Activated effector memory CD4-positive, alpha-beta T cell treated with anti-CD3 and anti-CD28 coated beads, Interleukin-2, amount 50 U/mL, for 16 hours (primary cell): ENCODE measurements at places on chromosomes 4 and X.

- no peak for DNase-seq
Observed at GRCh38 chr4:94290245-94290644, 52.4 kb downstream of the HPGDS start.

- DNase-seq, result no peak
Observed at GRCh38 chrX:67613366-67613765, 69.5 kb downstream of the AR start.

DNA sequence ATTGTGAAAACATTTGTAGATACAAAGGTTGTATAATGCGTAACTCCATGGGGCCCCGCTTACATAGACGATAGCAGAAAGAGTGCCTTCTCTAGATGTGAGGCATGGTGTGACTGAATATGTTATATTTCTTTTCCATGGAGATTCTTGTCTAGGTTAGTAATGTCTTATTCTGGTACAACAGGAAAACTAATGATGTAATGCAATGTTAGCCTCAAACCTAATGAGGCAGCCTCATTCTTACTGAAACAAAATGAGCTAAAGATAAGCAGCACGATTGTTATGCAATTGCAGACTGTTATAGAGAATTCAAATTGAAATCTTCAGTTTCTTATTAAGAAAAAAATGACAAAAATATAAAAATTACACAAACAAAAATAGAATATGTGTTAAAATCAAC lies 171.1 kb upstream of the ANKRD50 start:
- no peak for DNase-seq

GRCh38 chr4:142516686-142517526 lies 329.2 kb downstream of the INPP4B start:
- DNase-seq, result no peak

DNA sequence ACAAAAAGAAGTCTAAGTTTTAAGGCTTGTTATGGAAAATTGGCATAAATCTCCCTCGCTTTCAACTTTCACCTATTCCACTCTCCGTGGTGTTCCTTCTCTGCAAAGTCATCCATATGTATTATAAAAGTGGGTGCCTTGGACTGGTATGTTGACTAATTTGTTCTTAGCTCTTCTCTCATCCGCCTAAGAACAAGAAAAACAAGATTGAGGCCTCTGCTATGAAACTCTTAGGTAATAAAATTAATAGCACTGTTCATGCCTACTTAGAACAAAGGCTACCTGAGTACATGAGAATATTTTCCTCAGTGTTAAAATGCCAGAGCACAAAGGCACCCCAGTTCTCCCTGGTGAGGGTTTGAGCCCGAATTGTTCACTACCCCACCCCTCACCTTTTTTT lies 1.3 kb downstream of the CNGA1 start:
- no peak for DNase-seq

GRCh38 chr4:104063341-104063740 lies 343.6 kb upstream of the TACR3 start:
- DNase-seq, result no peak

DNA sequence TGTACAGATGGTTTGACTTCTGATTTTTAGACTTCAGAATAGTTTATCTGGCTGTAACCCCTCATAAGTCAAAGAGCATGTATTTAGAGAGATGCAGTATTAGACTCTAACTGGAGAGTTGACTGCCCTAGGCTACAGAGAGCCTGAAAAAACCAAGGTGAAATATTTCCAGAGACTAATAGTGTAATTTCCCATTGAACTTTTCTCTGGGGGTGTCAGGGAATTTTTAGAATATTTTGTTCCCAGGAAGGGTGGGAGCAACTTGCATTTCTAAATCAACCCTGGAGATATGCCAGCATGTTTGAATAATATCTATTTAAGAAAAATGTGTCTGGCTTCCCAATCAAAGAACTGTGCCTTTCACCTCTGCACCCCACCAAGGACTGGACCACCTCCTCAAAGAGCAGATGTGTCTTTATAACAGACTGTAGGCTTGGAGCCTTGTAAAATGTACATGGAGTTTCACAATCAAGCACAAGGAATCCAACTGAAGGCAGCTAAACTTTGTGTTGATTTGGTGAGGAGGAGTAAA lies 2.0 kb downstream of the ANXA3 start:
- no peak for DNase-seq

DNA sequence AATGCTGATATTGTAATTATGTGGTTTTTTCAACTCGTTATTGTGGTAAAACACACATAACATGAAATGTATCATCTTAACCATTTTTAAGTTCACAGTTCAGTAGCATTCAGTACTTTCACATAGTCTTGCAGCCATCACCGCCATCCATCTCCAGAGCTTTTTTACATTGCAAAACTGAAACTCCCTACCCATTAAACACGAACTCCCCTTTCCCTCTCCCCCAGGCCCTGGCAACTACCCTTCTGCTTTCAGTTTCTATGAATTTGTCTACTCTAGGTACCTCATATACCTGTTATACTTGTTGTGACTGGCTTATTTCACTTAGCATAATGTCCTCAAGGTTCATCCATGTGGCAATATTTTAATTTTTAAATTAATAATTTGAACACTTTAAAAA lies 380.6 kb downstream of the MAPK10 start:
- DNase-seq, result no peak

DNA sequence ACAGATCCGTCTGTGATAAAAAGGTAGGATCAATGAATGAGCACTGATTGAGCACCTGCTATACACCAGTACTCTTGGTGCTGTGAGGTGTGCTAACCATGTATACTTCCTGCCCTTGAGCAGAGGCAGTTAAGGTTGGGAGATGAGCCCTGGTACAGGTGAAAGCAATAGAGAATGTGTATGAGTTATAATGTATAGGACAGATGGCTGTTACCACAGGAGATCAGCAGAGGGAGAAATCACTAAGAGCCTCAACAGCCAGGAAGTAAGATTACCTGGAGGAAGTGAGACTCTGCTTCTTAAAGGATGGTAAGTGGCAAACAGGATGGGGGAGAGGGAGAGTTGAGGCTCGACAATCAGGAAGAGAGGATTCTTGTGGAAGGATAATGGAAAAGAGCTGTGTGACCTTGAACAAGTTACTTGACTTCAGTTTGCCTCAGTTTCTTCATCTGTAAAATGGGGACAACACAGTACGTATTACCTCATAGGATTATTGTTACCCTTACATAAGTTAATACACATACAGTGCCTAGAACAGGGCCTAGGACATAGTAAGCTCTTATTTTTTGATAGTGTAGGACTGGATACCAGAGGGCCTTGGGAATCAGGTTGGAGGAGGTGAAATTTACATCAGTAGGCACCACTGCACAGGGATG lies 9.1 kb downstream of the CXCR3 start:
- DNase-seq, result no peak

DNA sequence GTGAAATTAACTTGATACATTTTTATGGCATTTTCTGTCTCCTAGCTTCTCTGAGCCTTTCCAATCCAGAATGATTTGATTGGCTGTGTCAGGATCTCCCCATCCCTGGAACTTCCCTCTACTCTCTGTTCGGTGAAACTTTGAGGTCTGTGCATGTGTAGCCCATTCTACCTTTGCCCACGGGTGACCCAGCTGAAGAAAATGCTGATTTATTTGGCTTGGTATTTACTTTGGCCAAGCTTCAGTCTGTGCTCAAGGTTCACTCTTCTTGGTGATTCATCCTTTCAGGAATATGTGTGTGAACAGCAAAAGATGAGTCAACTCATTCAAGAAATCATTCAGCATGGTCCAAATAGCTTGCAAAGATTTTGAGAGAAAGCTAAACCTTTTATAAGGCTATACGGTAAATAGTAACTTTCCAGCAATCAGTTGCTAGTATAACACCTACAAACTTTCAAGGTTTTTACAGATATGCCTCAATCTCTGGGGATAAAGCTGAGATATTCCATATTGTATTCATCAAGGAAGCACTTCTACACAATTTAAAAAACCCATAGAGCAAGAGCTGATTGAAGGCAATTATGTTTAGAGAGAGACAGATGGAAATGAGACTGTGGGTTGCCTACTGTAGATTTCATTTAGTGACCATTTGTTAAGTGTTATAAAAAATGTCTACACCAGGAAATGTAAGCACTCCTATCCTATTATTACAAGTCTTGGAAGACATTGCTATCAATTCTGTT lies 233.9 kb upstream of the CXXC4 start:
- no peak for DNase-seq

GRCh38 chr4:4407299-4408131 lies 20.6 kb downstream of the NSG1 start:
- DNase-seq, result no peak

DNA sequence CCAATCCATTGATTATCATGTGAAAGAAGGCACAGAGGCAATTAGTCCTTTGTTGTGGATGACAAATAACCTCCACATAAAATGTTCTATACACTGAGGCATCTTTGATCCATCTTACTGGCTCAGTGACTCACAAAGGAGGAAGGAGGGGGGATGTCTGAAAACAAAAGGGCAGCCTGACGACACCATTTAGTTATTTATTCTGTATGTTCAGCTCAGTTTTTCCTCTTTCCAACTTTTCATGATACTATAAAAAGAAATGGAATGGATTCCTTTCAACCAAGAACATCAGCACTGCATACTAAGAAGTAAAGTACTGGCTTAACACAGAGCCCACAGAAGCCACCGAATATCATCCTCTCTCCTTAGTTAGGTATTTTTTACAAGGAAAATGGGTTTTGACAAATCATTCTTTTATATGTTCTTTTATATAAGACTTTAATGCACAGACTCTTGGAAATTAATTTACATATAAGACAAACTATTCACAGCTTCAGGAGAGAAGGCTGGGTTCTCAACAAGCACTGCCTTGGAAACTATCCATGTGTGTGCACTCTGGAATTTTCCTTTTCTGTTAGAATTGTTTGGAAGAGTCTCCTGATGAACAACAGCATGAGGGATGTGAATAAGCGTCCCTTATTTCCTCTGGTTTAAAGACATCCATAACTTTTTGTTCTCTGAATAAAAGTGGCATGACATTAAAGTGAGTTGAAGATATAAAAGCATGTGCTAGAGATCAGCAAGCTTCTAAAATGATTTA lies 135.6 kb downstream of the TSPAN5 start:
- no peak for DNase-seq

GRCh38 chrX:71910643-71910985 lies at the start of gene NHSL2:
TSS of gene NHSL2 (plus strand) at chrX:71910845.
- DNase-seq, result peak; percentile 69

GRCh38 chr4:84796394-84796793 lies 170.1 kb downstream of the WDFY3 start:
- DNase-seq, result no peak

DNA sequence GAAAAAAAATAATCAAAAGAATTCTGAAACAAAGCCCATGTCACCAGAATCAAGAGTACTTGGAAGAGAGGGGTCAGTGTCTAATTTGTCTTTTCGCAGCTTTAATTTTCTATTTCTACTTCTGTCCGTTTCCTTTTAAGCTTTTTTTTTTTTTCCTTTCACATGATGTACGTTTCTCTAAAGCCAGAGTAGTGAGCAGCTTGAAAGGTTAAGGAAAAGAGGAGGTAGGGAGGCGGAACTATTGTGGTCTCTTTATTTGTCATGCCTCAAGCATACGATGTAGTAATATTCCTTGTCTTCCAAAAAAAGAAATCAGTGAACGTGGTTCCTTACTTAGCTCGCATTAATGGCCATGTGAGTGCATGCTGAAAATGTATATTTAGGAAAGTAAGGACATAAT lies 311.5 kb downstream of the TENM3 start:
- DNase-seq, result no peak

- no peak for DNase-seq
Observed at GRCh38 chr4:27350161-27350560, 489.5 kb downstream of the STIM2 start.

GRCh38 chr4:98110929-98111328 lies 32.3 kb downstream of the STPG2 start:
- no peak for DNase-seq

GRCh38 chrX:10831716-10832502 lies 211.5 kb upstream of the MID1 start:
- DNase-seq, result no peak

DNA sequence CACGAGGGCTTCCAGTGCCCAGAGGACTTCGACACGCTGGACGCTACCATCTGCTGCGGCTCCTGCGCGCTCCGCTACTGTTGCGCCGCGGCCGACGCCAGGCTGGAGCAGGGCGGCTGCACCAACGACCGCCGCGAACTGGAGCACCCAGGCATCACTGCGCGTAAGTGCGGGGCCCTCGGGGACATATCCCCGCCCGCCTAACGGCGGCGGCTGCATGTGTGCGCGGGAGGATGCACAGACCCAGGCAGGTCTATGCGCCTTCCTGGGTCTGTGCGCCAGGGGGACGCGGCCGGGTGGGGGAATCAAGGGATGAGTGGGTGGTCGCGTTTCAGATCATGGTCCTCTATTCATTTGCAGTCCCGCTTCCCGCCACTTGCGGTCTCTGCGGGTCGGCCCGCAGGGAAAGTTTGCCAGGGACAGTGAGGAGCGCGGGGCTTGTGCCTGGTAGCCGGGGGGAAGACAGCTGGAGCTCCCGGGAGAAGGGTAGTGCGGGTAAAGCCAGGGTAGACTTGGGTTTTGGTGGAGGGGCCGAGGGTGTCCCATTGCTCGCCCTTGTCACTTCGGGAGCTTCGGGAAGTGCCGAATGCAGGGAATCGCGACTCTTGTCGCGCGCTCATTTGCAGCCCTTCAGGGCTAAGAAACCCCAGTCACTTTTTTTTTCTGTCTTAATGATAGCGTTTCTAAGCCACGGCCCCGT lies 1.0 kb downstream of the SHISA3 start:
- DNase-seq, result no peak

DNA sequence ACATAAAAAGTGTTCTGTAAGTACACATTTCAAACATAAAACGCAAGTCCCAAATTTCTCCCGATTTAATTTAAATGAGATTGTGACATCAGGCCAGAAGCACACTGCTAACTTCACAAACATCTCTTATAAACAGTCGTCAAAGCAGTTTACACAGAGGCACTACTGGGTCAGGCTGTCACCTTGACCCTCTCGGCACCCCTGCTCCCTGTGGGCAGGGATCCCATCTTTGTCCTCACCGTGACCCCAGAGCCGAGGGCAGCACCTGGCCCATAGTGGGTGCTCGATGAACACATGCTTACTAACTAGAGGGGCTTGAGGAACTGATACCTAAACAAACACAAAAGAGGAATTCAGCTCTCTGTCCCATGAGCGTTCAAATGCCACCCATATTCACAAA lies 22.2 kb downstream of the QDPR start:
- no peak for DNase-seq

DNA sequence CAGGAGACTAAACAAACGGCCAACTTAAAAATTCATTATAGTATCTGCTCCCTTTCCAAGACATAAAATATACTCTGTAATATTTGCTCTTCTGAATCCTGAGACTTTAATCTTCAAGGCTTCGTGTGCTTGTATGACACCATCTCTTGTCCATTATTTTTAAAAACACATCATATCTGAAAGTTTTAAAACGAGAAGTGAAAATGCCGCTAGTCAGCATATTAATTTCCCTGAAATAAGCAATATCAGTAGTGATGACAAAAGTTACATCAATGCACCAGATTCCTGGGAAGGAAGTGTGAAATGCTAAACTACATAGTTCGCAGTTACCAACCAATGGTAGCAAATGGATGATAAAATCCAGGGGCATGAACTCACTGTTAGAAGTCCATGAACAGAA lies 66.8 kb upstream of the EXOC1L start:
- no peak for DNase-seq

DNA sequence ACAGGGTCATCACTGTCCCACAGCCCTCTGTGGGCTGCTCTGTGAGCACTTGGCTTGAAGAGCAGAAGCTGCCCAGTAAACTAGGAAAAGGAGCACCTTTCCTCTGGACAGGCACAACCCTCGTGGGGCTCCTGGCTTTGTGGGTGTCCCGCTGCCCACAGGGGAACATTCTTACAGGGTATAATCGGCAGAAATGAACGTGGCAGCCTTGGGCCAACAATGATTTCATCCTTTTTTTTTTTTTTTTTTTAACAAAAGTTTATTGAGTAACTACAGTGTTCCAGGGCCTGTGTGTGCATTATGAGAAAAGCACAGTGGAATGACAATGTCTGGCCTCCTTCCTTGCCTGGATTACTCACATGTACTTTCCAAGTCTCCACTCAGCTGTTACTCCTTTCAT lies 197.2 kb downstream of the PDGFC start:
- no peak for DNase-seq
